ENCODE measurements at places on chromosomes 5 and 9.

- DNase-seq, result no peak
Observed at GRCh38 chr5:21823076-21823574, 1030.0 kb downstream of the CDH12 start.

DNA sequence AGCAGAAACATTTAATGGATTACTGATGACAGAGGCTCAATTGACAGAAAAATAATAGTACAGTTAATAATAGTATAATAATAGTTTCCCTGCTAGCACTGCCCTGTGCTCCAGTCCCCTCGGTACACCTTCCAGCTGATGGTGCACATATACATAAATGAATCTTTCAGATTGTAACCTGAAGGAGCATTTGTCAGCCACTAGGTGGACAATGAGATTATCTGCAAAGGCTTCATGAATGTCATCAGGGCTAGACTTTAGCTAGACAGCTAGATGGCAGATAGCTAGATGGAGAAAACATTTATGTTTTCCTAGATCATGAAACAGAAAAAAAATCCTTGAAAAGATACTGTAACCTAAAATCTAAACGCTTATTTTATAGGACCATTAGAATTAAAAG, 304.4 kb upstream of the SMC2 start:
- no peak for DNase-seq

- no peak for DNase-seq
Observed at GRCh38 chr9:98908897-98909634, 34.6 kb upstream of the COL15A1 start.

DNA sequence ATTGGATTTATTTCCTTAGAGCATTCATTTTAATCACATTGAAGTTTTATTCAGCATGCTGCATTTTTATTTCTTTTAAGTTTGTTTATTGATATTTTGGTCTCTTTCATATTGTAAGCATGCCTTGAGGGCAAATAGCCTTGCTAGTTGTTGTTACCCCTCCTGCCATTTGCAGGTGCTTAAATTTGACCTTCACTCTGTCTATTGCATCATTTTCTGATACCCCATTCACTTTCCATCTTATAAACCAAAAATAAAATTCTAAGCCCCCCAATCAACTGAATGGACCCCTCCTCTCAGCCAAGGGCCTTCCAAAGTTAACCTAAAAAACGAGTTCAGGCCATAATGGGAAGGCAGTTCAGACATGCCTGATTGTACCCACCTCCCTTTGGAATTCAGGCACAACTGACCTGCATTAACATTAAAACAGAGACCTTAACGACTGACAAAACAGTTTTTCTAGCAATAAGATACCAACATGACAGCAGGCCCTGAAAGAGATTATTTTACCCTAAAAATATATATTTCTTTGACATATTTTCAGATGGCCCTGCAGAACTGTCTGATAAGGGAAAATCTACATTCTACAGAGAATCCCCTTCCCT, 32.1 kb downstream of the TARS1 start:
- no peak for DNase-seq

DNA sequence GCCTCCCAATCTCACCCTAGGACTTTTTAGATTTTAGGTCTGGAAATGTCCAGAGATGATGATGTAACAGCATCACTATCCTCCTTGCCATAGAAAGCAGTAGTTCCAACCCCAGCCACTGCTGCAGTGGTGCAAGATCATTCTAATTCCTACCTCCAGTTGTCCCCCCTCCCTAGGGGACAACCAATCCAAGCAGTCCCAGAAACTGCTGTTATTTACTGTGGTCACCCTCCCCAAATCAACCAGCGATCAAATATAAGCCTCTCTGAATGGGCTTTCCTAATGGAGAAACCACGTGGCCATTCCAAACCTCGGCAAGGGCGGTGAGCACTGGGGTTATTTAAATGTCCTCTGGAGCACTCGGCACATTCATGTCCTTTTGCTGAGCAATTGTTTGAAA, 159.8 kb downstream of the SLF1 start:
- no peak for DNase-seq

Measured in activated effector memory CD4-positive, alpha-beta T cell treated with anti-CD3 and anti-CD28 coated beads, Interleukin-2, amount 50 U/mL, for 16 hours (primary cell).